Activated CD4-positive, alpha-beta T cell treated with anti-CD3 and anti-CD28 coated beads for 4 hours (primary cell): ENCODE measurements at places on chromosomes 11 and 22.

GRCh38 chr11:107844041-107844440 is 14.5 kb downstream of the SLC35F2 start:
- DNase-seq = no peak

- DNase-seq = no peak
These were observed 489.6 kb downstream of the MN1 start for GRCh38 chr22:27311698-27312550.

GRCh38 chr11:60748225-60748624 is 8.4 kb upstream of the MS4A15 start:
- no peak for DNase-seq

GRCh38 chr11:118845369-118845768 is 38.3 kb upstream of the CXCR5 start:
- DNase-seq = no peak
